ENCODE measurements at places on chromosomes 16 and 17.

GRCh38 chr17:7060165-7060891 is 16.4 kb upstream of the SLC16A11 start:
- DNase-seq, result no peak

- no peak for DNase-seq
Observed at GRCh38 chr16:57834936-57835335, 32.6 kb upstream of the KIFC3 start.

- no peak for DNase-seq
Observed at GRCh38 chr16:57953857-57954256, 17.1 kb downstream of the CNGB1 start.

GRCh38 chr17:13640551-13640950 is 38.8 kb upstream of the HS3ST3A1 start:
- DNase-seq, result no peak

DNA sequence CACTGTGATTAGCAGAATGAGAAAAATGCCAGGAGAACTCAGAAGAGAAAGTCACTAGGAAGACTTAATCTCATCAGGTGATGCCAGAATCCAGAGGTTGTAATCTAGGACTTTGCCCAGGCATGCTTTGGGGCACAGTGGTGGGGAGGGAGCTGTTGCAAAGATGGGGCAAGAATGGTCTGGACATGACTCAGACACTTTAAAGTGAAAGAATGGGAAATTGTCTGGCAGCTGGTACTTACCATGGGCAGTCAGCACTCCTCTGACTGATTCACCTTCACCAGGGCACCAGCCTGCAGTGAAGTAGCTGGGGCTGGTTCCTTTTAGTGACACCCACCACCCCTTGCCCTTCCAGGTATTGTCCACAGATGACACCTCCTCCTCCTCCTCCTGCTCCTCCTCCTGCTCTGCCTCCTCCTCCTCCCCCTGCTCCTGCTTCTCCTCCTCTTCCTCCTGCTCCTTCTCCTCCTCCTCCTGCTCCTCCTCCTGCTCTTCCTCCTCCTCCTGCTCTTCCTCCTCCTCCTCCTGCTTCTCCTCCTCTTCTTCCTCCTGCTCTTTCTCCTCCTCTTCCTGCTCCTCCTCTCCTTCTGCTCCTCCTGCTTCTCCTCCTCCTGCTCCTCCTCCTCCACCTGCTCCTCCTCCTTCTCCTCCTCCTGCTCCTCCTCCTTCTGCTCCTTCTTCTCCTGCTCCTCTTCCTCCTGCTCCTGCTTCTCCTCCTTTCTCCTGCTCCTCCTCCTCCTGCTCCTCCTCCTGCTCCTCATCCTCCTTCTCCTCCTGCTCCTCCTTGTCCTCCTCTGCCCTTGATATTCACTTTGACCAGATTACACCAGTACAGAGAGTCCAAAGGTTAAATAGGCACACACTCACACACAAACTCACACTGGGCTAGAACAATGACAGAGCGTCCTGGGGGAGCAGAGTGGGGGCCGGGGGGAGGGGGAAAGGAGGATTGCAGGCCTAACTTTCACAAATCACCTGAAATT is at the start of gene CHD9NB:
TSS of gene CHD9NB (minus strand) at position 379 of the 983 bp plus-strand sequence. CDS start 8,739 bp downstream, outside the sequence.
- DNase-seq, result no peak
